NCI-H226 (cell line): ENCODE measurements at places on chromosomes 6 and 20.

GRCh38 chr6:161557333-161558107 is 283.7 kb upstream of the AGPAT4 start:
- no peak for DNase-seq

DNA sequence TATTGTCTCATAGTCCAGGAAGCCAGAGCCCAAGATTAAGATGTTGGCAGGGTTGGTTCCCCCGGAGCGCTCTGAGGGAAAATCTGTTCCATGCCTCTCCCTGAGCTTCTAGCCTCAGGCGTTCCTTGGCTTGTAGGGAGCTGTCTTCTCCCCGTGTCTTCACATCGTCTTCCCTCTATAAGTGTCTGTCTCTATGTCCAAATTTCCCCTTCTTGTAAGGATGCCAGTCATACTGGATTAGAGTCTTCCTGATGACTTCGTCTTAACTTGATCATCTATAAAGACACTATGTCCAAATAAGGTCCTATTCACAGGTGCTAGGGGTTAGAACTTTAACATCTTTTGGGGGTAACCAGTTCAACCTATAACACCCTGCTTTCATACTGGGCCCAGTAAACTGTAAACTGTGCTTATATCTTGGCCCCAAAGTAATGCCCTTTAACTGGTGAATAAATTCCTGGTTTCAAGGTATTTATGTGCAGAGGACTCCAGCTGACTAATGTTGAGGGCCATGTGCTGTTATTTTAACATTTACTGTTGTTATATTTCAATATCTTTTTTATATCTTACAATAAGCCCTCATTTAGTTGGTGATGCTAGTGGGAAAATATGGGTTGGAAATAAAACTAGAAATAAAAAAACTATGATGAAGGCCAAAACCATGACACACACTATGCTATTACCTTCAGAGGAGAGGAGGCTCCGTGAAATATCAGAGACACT is 101.7 kb upstream of the IYD start:
- DNase-seq, result no peak

DNA sequence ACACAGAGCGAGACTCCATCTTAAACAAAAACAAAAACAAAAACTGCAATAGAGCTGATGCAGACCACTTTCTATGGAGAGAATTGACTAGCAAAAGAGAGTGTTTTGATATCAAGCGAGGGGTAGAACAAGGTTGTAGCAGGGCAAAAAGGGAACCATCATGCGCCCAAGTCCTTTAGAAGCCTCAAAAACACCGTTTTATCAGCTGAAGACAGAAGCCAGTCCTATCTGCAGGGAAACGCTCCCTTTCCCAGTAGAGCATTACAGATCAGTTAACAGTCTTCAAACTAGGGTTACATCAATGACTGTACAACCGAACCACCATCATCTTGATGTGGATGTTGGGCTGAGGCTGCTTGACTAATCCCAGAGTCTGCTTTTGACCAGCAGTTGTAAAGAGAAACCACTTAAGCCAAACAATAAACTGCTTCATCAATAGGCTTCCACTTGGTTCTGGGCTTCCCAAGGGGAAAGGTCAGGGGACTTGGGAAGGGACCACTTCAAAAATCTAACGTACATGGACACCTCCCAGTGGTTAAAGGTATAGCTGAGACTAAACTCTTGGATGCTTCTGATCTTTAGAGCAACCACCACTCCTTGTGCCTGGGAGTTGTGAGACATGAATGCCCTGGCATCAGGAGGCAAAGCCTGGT is 59.6 kb upstream of the SPDEF start:
- DNase-seq, result no peak

GRCh38 chr6:33983721-33984465 is 162.0 kb downstream of the GRM4 start:
- DNase-seq, result no peak

DNA sequence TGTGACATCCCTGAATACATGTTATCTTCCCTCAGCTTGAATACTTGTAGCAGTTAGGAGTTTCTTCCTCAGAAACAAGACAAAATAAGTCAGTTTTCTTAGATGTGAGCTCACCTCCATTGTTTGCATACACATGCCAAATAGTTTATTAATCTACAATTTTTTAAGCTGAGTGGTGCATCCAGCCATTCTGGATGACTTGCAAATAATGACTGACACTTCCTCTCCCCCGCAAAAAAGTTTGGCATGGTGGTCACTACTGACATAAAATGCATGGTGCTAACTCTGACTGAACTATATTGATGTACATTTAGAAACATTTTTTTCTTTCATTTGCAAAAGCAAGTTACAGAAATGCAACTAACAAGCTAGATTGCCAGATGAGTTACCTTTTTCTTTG is 55.5 kb downstream of the CYB5R4 start:
- DNase-seq, result peak; percentile 34

DNA sequence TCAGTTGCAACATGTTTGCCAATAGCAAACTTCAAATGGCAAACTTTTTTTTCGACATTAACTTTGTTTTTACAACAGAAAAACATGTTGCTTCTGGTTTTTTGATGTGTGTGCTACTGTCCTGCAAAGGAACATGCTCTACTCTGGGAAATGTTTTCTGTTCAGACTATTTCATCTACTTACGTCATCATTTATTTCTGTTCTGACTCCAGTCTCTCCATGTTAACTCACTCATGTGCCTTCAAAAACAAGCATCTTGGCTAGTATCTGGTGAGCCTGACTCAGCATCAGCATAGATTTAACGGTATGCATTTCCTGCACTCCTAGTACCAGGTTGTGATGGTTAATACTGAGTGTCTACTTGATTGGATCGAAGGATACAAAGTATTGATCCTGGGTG is 36.1 kb upstream of the MAP7 start:
- peak; percentile 87 for DNase-seq

DNA sequence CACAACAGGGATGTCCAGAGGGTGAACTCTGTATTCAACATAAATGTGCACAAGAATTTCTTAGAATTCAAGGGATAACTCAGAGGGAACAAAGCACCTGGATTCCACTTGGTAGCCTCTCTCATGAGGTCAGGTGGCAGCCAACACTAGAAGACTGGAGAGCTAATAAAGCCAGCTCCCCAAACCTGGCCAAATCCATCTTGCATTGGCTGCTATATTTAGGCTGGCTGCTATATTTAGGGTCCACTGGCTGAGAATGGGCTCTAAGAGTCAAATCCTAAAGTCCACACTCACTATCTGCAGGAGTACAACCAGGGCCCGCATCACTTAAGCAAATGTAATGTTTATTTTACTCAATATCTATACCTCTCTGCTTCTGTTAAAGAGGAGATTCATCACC is 20.0 kb downstream of the TBC1D7 start:
- DNase-seq, result no peak

DNA sequence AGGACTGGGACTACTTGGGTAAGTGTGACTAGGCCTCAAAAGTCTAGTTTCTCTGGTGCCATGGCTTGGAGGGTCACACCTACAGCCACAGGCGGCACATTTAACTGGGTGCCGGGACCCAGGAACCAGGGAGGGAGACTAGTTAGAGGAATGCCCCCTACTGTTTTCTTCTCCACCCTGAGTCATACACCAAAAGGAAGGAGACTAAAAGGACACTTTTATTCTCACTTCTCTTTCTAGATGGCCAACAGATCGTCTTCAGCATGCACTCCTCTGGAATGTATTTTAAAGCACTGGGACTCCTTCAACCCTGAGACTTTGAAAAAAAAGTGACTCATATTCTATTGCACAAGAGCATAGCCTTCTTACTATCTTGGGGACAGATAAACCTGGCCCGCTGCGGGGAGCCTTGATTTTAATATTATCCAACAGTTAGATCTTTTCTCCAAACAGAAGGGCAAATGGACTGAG is 33.4 kb downstream of the PLN start:
- peak; percentile 58 for DNase-seq

GRCh38 chr20:17889226-17889625 is 79.4 kb downstream of the SNX5 start:
- DNase-seq, result no peak

GRCh38 chr20:63028461-63028921 is 21.7 kb upstream of the BHLHE23 start:
- no peak for DNase-seq

- DNase-seq, result no peak
Measured at GRCh38 chr6:28402197-28402596, 2.6 kb upstream of the ZSCAN12 start.

- no peak for DNase-seq
Measured at GRCh38 chr20:54231036-54231435, 23.1 kb downstream of the PFDN4 start.

GRCh38 chr6:41705996-41706835 is 29.2 kb downstream of the TFEB start:
- peak; percentile 47 for DNase-seq

GRCh38 chr20:20083807-20084206 is 31.5 kb downstream of the CFAP61 start:
- DNase-seq, result no peak

GRCh38 chr6:101578306-101578705 is 184.8 kb downstream of the GRIK2 start:
- no peak for DNase-seq

DNA sequence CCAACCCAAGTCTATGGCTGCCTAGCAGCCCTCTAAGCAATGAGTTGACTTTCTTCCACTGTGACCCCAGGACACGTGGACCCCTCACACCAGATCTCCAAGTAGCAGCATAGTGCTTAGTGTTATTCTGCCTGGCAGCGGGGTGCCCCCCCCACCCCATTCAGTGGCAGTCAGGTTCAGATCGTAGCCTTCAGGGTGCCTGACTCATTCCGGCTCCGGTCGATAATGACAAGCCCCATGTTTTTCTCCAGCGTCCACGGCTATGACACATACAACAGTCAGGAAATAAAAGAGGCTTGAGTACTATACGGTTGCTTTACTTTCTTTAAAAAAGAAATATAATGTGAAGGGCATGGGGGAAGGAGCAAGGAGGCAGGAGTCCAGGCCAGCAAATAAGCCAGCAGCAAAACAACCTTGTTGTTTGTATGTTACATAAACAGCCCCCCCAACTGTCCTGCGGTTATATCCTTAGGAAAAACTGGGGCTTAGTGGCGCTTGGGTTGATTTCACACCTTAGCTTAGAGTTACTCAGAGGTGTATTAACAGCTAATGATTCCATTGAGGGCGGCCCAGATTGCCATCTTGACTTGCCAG is 23.1 kb downstream of the GNAS start:
- DNase-seq, result no peak

DNA sequence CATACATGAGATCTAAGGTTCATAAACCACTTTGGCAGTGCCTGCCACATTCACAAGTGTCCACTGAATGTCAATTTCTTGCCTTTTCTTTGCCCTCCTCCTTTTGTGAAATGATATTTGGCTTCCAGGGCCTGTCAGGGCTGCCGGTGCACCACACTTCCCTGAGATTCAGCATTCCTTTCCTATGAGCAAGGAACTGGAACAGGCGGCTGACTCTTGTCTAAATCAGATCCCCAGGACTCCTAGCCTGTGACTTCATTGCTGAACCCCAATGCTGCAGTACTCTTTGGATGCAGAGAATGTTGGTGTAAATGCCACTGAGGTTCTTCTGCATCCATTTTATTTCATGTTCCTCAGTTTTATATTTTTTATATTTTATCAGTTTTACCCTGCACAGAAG is 172.2 kb downstream of the ARID1B start:
- DNase-seq, result peak; percentile 93

DNA sequence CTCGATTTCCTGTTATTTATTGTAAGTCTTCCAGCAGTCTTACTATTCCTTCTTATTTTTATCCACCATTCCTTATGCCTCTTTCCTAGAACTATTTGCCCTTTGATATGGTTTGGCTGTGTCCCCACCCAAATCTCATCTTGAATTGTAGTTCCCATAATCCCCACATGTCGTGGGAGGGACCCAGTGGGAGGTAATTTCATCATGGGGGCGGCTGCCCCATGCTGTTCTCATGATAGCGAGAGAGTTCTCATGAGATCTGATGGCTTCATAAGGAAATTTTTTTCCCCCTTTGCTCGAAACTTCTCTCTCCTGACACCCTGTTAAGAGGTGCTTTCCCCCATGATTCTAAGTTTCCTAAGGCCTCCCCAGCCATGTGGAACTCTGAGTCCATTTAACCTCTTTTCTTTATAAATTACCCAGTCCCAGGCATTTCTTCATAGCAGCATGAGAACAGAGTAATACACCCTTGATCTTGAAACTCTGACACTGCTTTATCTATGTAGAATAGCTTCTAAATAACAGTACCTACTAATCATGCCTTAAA is 48.8 kb downstream of the PLN start:
- no peak for DNase-seq

DNA sequence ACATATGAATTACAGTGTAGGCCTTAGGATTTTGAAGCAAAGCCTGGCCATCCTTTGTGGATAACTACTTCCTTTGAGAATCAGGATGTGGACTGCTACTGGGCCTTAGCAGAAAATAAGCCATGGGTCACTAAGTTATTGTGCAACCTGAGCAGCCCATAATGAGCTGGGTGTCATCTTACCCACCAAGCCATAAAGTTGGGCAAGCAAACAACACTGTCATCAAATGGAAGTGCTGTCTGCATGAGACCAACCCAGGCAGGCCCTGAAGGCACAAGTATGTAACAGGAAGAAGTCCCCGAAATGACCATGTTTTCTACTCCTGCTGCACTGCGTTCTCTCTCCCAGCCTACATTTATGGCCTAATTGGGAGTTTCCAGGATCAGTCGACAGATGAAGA is 205.6 kb upstream of the GGTLC1 start:
- DNase-seq, result no peak

DNA sequence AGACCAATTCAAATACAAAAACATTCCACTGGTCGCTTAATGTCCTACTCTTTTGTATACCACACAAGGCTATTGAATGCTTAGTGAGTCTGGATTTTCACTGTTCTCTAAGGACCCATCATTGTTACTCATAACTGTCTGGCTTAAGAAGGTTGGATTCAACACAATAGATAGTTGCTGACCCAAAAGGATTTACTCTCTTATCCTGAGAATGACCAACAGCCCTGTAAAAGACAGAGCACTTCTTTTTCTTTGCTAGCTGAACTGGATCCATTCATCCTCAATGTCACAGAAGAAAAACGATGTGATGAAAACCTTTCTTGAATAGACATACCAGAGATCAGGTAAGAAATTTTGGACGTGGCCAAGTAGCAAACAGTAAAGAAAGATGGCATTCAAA is 645.6 kb downstream of the KHDRBS2 start:
- DNase-seq, result no peak

- no peak for DNase-seq
Measured at GRCh38 chr20:32621891-32622584, 36.9 kb upstream of the NOL4L start.

GRCh38 chr6:167676666-167677421 is 149.9 kb upstream of the AFDN start:
- DNase-seq, result no peak

DNA sequence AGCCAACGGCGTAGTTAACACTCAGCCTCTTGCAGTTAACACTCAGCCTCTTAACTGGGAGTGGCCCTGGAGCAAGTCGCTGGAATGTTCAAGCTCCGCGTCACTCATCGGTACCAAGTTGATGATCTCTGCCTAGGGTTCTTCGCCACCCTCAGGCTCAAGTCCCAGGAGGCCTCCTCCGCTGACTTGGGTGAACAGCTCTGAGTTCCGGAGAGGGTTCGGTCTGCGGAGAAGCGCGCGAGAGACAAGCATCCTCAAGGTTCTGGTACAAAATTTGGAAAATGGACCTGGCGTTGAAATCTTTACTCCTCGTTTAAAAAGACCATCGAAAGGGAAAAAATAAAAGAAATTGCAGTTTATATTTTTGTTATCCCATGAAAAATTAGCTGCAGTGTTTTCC is 876 bp upstream of the DSP start:
- DNase-seq, result no peak

GRCh38 chr6:119328892-119329793 is 20.4 kb downstream of the MAN1A1 start:
- no peak for DNase-seq
